NCI-H1694 (cell line): ENCODE measurements at places on chromosomes 4 and X.

GRCh38 chr4:24751926-24752539 is 43.3 kb upstream of the SOD3 start:
- DNase-seq, result no peak

DNA sequence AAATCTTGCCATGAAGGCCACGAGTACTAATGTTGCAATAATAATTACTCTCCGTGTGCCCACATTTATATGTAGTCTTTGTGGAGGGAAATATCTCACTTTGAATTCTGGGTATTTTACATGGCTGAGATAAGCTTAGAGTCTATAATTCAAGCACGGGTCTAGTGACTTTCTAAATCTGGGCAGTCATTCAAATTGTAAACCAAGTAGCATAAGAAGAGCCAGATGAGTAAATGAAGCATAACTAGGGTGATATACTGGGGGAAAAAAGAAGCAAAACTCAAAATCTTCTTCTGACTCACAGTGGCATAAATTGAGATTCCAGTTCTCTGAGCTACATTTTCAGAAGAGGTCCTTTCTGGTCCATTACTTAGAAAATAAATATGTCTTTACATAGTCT is 53.0 kb downstream of the MAPK10 start:
- no peak for DNase-seq

GRCh38 chr4:661231-661630 is 12.8 kb downstream of the ATP5ME start:
- DNase-seq, result no peak

DNA sequence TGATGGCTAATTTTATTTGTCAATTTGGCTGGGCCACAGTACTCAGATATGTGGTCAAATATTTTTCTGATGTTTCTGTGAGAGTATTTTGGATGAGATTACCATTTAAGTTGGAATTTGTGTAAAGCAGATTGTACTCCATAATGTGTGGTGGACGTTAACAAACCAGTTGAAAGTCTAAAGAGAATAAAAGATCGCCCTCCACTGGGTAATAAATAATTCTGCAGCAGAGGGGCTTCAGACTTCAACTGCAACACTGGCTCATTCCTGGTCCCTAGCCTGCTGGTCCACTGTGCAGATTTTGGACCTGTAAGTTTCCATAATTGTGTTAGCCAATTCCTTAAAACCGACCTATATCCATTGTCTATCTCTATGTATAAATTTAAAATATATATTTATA is 540.3 kb downstream of the PCDH18 start:
- DNase-seq, result no peak

DNA sequence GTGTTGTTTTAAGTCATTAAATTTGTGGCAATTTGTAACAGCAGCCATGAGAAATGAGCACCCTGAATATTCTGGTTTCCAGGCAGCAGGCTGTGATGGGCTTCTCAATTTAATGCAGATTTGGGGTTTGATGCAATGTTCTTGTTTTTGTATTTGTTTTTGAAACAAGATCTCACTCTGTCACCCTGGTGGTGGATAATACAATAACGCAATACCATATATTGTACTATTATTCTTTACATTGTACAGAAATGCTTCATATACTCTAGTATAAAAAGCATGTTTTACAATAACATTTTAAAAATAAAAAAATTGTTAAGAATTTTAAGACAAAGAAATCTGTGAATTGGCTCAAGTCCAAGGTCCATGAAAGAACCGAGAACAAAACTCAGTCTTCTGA is 129.1 kb downstream of the USP46 start:
- DNase-seq, result no peak

DNA sequence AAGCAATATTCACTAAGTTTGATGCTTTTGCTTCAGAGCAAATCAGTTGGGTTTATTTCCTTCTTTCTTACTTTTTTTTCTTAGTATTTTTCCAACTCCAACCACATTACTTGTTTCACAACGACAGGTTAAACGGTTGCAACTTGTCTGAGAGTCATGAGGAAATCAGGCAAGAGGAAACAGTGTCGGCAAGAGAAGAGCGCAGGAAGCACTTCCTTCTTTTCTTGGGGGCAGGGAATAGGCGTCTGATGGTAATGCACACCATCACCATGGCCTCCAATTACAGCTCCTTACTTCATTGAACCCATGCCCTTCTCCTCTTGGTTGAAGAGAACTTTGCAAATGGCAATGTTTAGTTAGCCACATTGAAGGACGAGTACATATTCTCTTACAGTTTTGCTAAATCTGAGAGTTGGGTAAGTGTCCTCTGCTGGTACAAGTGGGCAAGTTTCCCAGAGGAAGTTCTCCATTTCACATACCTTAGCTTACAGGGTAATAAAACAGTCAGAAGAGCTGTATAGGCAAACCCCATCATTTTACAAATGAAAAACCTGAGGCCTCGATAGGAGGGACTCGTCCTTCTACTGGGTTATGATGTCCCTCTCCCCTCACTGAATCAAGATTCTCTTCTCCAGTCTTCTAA is 8.3 kb upstream of the CXCL8 start:
- no peak for DNase-seq

DNA sequence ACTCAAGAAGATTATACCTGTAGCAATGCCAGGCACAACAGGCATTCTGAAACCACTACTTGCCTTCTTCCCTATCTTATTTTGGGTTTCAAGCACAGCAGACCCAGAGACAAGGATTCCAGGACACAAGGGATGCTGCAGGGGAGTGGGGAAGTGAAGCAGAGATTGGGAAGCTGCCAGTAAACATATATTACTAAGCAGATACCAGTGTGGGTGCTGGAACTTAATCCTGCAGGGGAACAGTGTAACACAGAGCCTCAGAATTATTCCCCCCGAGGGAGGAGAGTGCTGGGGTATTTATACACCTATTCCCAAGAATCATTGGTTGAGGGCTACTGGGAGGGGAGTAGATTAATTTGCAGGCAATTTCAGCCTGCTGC is 33.3 kb upstream of the MAML3 start:
- no peak for DNase-seq

DNA sequence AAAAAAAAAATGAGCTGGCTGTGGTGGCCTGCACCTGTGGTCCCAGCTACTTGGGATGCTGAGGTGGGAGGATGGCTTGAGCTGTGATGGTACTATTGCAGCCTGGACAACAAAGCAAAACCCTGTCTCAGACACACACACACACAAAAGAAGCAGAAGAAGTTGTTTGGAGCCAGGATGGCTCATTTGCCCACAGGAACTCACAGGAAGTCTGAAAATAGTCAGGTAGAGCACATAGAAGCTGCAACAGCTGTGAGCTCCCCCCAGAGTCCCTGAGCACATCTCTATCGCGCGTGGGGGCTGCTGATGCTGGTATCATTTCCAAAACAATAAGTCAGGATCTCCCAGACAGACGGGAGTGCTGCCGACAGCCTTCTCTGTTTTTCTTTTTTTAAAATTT is 13.4 kb upstream of the DHRSX start:
- no peak for DNase-seq

GRCh38 chrX:57674861-57675260 is 5.2 kb downstream of the NLRP2B start:
- DNase-seq, result no peak

DNA sequence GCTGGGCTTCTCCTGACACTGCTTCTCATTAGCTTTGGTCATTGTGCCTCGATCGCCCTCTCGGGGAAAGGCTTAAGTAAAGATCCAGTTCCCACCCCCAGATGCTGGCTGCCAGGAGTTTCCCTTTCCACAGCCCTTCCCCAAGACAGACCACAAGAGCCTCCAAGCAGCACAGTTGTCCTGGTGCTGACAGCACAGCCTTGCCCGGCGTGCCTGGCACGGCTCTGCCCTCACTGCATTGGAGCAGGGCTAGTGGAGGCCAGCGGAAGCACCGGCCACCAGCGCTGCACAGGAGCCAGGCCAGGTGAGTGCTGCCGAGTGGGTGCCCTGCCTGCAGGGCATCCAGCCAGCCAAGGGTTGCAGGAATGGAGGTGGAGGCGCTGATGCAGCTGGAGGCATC is 9.7 kb upstream of the MSANTD1 start:
- no peak for DNase-seq

DNA sequence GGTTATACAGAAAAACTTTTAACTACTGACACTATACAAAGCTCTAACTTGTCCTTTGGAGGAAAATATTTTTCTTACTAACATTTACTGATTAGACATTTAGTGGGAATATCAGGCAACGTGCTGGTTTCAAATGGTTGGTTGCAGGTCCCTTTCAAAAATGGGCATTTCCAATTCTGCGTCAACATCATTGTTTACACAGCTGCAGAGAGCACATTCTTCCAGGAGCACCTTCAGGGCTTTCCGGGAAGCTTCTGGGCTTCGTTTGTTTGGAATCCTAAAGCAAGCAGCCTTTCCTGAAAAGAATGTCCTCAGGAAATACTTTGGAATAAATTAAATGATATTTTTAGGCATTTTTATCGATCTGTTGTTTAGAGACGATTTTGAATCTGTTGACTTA is 289.7 kb downstream of the TRIML1 start:
- DNase-seq, result no peak

GRCh38 chr4:177320721-177321120 is 11.0 kb downstream of the NEIL3 start:
- DNase-seq, result no peak

- no peak for DNase-seq
Measured at GRCh38 chrX:18252644-18253359, 32.1 kb upstream of the BEND2 start.

DNA sequence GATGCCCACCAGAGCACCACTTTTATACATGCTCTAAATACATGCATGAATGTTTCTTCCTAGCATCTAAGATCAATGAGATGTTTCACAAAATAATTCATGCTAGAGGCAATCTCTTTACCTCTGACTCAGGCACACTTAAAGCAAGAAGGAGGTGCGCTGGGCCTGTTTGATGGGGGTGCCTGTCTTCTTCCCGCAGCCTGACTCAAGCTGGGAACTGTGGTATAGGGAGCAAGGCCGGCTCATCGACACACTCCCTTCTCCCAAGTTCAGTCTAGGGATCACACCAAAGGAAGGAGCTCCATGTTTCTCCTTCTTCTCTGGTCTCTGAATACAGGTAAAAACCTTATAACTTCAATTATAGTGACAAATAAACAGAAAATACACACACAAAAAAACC is 333.8 kb upstream of the MAD2L1 start:
- DNase-seq, result no peak

DNA sequence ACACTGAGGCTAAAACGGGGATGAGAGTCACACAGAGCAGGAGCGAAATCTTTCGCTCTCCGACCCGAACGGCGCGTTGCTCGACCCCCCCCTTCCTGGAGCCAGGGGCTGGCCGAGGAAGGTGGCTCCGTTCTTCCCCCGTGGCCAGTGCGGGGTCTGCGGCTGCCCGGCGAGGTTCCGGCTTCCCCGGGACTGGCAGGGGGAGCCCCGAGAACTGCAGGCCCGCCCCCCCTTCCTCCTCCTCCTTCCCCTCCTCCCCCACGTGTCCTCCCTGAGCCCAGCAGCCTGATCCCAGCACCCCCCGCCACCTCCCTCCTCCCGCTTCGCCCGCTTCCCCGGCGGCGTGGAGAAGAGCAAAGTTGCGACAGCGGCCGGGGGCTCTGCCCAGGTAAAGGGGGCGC is 2.4 kb upstream of the BCORL1 start:
- no peak for DNase-seq

DNA sequence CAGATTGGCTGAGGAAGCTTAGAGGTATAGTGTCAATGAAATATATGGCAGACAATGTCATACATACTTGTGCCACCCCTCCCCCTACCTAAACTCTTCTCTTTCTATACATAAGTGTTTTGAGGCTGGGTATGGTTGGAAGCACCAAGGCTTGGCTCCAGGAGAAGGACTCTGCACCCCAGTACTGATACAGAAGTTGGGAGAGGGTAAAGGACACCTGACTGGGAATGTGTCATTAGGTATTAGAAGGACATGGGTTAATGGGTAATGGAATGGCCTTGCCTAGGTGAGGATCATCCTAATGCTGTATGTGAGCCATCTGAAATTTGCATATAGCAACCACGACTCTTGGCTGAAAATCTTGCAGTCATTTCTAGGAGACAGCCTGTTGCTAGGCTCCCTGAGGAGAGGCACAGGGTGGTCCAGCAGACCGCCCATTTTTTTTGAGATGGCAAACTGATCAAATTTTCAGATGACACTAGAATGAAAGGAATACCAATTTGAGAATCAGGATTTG is 26.8 kb upstream of the AP1S2 start:
- DNase-seq, result no peak

DNA sequence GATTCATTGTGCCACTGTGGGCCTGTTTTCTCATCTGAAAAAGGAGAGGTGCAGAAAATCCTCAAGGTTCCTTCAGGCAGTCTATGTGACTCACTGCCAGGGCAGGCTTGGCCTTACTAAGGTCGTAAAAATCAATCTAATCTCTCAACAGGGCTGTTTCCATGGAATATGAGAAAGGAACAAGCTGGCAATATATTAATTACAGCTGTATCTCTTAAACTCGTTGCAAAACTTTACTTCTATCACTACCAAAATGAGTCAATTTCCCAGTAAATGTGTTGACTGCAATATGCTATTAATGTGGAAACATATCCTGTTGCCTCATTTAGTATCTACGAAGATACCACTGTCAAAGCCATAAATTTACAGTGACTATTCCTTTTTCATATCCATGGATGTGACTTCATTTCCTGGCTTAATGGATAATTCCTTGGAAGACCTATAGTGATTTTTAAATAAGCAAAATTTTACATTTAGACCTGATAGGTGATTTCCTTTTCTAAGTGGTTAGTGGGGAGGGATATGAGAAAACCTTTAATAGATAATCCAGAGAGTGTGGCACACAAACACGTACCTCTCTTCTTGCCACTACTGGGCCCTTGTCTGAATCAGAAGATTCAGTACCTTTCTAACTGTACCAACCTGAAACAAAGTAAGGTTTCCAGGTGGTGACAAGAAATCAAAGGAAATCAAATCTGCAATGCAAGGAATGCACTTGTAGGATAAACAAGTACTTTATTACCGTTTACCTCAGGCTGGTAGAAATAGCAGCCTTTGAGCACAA is 127.4 kb upstream of the FTHL17 start:
- DNase-seq, result no peak

DNA sequence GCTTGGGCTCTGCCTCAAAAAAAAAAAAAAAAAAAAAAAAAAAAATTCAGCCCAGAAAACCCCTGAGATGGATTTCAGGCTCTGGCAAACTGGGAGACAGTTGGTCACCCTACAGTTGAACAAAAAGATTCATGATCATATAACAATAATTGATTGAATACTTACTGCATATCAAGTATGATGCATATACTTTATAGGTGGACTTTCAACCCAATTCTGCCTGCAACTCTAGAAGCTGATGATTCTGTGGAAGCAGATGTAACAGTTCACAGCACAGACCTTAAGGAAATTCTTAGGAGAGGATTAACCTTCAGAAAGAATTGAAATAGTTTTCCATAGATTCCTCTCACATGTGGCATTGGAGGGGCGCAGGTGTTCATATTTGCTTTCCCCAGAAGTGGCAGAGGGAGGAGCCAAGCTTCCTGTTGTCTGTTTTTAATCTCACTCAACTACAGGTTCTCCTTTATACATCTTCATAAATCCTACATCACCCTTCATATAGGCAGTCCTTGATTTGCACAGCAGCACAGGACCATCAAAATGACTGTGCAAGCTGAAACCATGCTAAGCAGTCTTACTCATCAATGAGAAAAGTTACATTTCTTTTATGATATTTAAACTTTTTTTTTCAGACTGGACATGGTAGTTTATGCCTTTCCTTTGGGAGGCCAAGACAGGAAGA is 149.4 kb upstream of the KLF3 start:
- no peak for DNase-seq

GRCh38 chr4:147076179-147076578 is 130.5 kb upstream of the TTC29 start:
- no peak for DNase-seq

GRCh38 chr4:76729980-76730379 is 168.0 kb downstream of the SOWAHB start:
- DNase-seq, result no peak
